Activated CD4-positive, CD25-positive, alpha-beta regulatory T cell treated with anti-CD3 and anti-CD28 coated beads, Interleukin-2, amount 50 U/mL, for 16 hours (primary cell): ENCODE measurements at places on chromosomes 13 and 19.

GRCh38 chr19:39515551-39516191 is 732 bp downstream of the SELENOV start:
- no peak for DNase-seq

DNA sequence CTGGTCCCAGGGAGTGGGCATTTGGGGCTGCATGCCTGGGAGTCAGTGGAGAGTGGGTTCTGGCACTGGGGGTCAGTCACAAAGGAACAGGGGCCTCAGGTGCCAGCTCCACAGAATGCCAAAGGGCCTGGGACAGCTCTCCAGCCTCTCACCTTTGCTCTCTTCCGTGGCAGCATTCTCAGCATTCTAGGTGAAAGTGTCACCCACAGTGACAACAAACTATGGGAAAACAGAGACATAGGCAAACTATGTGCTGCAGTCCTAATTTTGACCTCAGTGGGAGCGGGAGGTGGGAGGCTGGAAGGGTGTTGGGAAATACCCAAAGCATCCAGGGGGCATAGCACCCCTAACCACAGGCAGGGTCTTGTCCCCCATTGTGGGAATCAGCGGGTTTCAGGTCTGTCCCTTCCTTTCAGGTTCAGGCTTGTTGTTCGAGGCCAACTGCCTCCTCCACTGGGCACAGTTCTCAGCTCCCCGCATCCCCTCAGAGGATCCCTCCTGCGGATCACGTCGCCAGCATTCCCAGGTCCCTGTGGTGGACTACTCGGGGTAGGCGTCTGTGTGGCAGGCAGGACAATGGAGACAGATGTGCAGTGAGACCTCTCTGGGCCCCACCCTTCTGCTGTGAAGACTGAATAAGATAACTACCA is 52.4 kb downstream of the TSHZ3 start:
- DNase-seq: no peak

DNA sequence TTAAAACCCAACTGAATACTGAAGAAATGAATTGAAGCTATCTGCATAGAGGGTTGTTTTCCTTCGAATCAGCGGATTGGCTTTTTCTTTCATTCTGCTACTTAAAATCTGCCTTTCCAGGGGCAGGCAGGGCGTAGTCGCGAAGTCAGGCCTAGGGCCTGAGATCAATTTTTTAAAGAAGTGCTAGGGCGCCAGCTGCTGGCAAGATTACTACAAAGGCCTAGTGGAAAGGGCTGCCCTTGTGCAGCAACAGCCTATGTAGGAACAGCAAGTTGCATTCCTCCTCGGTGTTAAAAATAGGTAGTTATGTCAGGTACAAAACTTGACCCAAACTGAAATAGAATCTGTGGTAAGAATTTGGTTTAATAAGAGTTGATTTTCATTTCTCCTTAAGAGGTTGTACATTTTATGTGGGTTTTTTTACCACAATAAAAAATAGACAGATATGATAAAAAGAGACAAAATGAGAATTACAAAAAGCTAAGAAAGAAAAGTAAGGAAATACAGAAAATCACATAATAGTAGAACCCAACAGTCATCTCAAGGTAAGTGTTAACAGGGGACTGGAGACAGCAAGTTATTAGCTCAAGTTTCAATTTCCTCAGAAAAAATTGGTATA is 9.5 kb upstream of the URAD start:
- DNase-seq: no peak

- DNase-seq: no peak
Observed at GRCh38 chr13:28467034-28467433, 27.9 kb downstream of the FLT1 start.

DNA sequence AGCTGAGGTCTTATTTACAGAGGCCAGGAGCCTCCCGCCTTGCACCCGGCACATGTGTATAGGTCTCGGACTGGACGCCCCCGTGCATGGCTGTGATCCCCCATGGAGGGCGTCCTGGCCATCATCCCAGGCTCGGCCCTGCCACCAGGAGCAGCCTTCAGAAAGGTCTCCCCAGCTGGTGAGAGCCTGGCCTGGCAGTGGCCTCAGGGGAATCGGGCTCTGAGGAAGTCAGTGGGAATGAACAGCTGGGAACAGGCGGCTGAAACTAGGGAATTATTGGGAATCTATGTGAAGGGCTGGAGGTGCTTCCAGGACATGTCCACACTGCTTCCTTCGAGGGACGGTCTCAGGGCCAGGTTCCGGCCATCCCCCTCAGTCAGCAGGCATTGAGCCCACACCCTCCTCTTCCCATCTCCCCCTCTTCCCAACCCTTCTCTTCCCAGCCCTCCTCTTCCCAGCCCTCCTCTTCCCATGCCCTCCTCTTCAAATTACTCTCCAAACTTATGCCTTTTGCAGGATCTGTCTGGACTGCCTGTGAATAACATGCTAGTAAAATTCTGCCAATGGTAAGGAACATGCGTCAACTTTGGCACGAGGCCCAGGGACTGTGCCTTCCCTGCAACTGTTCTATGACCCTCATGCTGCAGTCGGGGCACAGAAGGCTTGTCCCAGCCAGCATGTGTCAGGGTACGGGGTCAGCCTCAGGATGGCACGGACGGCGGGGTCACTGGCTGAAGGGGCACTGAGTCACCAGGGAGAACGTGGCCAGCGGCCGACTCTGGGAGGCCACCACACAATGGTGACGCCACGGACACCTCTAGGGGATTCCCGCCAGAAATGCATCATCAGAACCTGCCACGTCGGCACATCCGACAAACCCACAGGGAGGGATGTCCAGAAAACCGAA is 24.2 kb upstream of the C13orf46 start:
- no peak for DNase-seq

- no peak for DNase-seq
Observed at GRCh38 chr19:6416658-6417405, 7.8 kb downstream of the KHSRP start.

DNA sequence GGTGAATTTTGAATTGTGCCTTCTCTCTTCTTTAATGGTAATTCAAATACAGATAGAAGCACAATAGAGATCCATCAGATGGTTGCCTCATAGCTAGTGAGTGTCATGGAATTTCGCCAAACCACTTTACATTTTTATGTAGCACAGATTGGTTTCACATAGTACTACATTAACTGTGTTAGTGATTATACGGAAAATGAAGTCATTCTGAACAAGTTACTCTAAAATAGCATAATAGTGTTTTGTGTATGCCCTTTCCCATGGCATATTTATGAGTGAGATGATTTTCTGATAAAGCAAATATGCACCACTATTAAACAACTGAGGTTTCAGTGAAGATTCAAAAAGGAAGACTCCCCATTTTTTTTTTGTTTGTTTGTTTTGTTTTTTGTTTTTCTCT is 1623.5 kb downstream of the PCDH9 start:
- DNase-seq: no peak

- DNase-seq: no peak
Observed at GRCh38 chr19:44661904-44662303, 9.4 kb upstream of the CEACAM19 start.

DNA sequence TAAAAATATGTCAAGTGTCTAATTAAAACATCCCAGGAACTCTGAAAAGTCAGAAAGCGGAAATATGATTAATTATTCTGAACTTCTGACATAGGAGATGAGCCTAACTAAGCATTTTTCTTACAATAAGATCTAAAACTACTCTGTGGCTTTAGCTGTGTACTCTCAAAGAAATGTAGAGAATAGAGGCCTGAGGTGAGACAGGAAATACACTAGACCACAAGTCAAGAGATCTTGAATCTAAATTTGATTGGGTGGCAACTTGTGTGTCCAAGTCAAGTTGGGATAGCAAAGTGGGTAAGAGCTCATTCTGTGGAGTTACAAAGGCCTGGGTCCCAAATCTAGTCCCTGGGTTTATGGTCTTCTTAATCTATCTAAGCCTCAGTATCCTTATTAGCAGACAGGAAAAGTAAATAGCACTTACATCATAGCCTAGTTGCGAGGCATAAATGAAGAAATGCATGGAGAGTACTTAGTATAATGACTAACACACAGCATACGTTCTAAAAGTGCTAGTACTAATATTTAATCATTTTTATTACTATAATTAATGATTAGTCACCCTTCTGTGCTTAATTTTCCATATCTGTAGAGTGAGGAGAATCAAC is 9.4 kb upstream of the LRRC63 start:
- no peak for DNase-seq

DNA sequence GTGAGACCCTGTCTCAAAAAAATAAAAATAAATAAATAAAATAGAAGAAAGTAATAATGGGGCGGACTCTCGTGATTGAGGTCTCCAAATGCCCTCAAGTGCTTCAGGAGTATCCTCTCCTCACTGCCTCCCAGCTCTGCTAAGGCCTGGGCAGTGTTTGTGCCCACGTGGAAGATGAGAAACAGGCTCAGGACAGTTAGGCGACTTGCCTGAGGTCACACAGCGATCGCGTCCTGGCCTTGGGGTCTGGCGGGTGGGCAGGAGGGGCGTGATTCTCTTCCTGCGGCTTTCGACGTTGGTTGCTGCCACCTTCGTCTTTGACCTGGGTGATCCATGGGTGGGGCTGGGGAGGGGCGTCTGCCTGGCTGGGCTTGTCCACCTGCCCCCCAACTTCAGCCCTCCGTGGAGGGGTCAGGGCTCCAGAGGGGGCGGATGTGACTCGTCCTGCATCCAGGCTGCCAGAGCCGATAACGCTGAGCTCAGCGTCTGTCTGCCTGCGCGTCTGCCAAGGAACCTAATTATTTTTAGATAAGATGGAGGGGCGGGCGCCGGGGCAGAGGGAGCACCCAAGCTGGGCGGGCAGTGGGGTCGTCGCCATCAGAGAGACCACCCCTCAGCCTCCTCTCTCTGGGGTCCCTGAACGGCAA is 56.9 kb downstream of the NFIC start:
- DNase-seq: no peak

GRCh38 chr19:18282021-18282787 is 782 bp upstream of the JUND start:
- DNase-seq: no peak

GRCh38 chr13:102198418-102199311 is 203.2 kb downstream of the FGF14 start:
- no peak for DNase-seq

- DNase-seq: no peak
Observed at GRCh38 chr19:55461974-55462626, 658 bp upstream of the ISOC2 start.

- DNase-seq: no peak
Observed at GRCh38 chr19:10195199-10195519, 406 bp upstream of the DNMT1 start.

GRCh38 chr13:78401873-78402707 is 201.3 kb downstream of the POU4F1 start:
- DNase-seq: no peak

GRCh38 chr13:94162289-94162688 is 317.2 kb downstream of the DCT start:
- no peak for DNase-seq

GRCh38 chr19:49539192-49539952 is 11.6 kb downstream of the RCN3 start:
- DNase-seq: no peak

- no peak for DNase-seq
Observed at GRCh38 chr19:1177322-1178114, 3.5 kb upstream of the SBNO2 start.

GRCh38 chr19:12085074-12085818 is 20.7 kb downstream of the ZNF844 start:
- DNase-seq: no peak

DNA sequence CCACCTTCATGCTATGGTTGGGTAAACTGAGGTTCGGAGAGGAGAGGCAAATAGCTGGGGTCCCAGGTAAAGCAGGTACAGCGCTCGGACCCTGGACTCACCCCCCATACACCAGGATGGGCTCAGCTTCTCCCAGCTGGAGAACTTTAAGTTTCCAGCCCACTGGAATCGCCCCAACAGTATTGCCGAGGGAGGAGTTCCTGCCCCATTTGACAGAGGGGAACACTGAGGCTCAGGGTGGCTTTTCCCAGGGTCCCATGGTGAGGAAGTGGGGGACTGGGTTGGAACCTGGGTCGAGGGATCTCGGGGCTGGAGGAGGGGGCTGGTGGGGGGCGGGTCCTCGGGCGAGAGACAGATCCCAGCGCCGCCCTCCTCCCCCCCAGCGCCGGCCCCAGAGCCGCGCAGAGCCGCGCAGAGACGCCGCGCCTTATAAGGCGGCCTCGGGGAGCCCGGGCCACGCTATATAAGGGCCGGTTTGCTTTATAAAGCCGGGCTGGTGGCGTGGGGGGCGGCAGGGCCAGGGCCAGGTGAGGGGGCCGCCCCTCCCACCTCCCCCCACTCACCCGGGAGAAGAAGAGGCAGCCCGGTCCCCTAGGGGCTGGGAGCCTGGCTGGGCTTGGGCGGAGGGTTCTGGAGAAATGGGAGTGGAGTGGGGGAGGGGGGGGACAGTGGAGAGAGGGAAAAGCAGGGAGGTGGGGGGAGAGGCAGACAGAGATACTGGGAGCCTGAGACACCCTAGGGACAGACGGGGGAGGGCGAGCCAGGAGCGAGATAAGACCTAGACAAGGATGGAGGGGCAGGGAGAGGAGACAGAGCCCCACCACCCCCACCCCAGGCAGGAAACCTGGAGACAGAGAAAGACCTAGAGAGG is 1.1 kb downstream of the CNN1 start:
- no peak for DNase-seq

DNA sequence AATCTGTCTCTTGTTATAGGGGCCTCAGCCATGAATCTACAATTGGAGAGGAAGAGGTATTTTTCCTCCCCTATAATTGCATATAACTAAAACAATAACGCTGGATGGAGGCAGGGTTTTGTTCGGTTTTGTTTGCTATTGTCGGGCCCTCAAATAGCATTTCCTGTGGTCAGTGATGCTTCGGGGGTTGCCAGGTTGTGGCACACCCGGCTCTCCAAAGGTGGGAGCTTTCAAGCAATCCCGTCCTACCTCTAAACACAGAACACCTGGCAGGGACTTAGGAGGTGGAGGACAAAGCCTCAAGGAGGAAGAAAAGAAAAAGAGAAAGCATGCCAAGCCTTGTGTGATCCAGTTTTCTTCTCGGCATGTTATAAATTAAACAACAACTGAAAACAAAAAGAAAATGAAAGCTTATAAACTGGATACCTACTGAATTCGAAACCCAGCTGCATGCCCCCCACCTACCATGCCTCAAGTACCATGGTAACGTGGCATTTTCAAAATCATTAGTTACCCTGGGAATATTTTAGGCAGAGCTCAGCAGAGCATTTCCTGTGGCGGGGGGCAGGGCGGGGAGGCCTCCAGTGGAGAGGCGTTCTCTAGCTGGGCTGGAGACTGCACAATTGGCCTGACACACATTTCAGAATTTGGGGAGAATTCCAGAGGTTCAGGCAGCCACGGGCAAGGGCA is 213.8 kb downstream of the DCLK1 start:
- DNase-seq: no peak

GRCh38 chr19:46133101-46133627 is 8.7 kb upstream of the IGFL3 start:
- no peak for DNase-seq

DNA sequence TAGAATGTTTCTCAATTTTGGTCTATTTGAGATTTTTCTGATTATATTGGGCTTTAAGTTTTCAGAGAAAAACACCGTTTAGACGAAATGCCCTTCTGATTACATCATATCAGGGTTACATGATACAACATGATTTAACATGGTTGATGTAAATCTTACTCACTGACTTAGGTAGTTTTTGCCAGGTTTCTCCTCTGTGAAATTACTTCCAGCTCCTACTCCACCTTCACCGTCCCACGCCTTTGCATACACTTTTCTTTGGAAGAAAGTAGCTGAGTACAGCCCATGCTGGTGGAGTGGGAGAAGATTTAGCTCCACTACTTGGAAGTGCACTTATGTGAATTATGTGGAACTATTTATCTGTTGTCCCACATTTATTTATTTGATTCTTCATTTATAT is 433.2 kb upstream of the KLHL1 start:
- no peak for DNase-seq

- DNase-seq: no peak
Observed at GRCh38 chr19:39132344-39132969, 6.9 kb downstream of the PAK4 start.
